Osteocyte (in vitro differentiated cells): ENCODE measurements at places on chromosomes 1 and 21. TPM values are rescaled to one million over a fixed set of nuclear protein-coding genes. Genes with fewer than 3 reads are reported as not detected.

GRCh38 chr1:110648417-110648816 lies 26.3 kb downstream of the KCNA3 start:
- no peak overlapping the region for H3K4me3 ChIP-seq
- no peaks in the 10 kb centered on the region for H3K4me1 ChIP-seq
- DNase-seq, result no peak
- H3K36me3 ChIP-seq, result no peaks in the 10 kb centered on the region
- H3K27me3 ChIP-seq, result no peaks in the 10 kb centered on the region
- no peak overlapping the region for H3K27ac ChIP-seq

DNA sequence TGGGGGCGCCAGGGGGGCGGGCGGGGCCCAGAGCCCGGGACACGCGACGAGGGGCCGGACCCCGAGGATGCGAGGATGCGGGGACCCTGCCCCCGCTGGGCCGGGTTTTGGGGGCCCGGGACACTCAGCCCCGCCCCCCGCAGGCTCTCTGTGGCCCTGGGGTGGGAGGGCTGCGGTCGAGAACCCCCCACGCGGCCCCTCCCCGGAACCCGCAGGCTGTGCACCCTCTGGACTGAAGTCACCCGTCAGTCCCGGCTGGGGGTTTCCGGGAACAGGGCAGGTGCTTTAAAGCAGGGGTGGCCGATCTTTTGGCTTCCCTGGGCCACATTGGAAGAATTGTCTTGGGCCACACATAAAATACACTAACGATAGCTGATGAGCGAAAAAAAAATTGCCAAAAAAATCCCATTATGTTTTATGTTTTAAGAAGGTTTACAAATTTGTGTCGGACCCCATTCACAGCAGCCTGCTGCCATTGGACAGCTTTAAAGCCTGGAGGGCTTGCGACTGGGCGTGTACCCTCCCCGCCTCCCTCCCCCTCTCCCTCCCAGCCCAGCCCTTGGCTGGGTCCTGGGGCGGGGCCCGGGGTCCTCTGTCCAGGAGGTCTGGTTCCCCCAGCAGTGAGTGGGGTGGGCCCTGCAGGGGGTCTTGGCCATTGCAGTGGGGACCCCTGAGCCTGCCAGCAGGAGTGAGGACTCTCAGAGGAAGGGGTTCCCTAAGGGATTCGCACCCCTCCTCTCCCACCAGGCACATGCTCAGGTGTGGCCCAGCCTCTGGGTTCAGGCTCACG lies 21.6 kb upstream of the C1orf159 start:
- no peaks in the 10 kb centered on the region for H3K36me3 ChIP-seq
- DNase-seq, result no peak
- H3K4me3 ChIP-seq, result no peak overlapping the region
- H3K27ac ChIP-seq, result no peak overlapping the region

DNA sequence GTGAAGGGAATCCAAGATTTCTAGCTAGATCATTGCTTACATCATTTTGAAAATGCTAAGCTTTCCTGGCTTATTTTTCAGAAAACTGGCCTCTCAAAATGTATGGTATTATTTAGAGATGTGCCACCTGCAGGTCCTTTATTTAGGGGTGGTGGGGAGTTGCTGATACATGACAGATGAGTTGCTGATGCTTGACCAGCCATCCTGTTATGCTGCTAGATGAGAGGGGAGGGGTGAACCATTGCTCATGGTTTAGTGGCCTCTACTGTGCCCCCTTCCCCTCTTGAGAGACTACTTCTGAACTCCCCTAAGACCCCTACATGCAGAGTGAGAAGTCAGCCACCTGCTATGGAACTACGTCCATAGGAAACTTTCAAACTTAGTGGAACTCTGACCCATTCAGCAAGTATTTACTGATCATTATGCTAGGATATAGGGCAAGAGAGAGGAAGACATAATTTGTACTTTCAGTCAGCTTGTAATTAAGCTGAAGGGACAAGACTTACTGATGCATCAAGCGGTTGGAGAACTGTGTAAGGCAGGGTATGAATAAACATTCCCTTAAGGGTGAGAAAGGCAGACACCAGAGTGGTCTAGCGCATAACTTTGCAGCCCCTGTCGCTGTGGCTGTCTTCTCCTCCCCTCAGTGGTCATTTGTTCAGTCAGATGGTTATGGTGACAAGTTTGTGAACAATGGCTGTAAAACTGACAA lies 34.6 kb downstream of the SLAMF6 start:
- H3K36me3 ChIP-seq, result no peaks in the 10 kb centered on the region
- no peak overlapping the region for H3K27ac ChIP-seq
- H3K27me3 ChIP-seq, result peaks cover 4% of the 10 kb centered on the region
- no peak overlapping the region for H3K4me3 ChIP-seq
- no peaks in the 10 kb centered on the region for H3K4me1 ChIP-seq
- DNase-seq, result no peak

DNA sequence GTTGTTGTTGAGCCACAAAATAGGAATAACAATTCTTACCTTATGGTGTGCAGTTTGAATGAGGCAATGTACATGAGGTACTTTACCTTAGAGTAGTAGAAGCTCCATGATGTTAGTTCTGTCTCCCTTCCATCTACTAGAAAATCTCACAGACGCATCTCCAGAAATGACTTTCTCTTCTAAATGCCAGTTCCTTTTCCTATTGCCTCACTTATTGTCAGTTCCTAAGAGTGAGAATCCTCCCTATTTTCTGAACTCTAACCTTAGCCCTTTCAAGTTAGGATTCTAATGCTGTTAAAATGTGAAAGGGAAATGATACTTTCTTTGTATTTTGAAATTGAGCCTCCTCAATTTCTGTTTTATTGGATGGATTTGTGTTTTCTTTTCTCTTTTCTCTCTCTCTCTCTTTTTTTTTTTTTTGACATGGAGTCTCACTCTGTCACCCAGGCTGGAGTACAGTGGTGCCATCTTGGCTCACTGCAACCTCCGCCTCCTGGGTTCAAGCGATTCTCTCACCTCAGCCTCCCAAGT lies 18.6 kb upstream of the MAPKAPK2 start:
- peaks cover 71% of the 10 kb centered on the region for H3K27me3 ChIP-seq
- no peak overlapping the region for H3K27ac ChIP-seq
- H3K4me3 ChIP-seq, result no peak overlapping the region
- peaks cover 2% of the 10 kb centered on the region for H3K4me1 ChIP-seq
- DNase-seq, result no peak

DNA sequence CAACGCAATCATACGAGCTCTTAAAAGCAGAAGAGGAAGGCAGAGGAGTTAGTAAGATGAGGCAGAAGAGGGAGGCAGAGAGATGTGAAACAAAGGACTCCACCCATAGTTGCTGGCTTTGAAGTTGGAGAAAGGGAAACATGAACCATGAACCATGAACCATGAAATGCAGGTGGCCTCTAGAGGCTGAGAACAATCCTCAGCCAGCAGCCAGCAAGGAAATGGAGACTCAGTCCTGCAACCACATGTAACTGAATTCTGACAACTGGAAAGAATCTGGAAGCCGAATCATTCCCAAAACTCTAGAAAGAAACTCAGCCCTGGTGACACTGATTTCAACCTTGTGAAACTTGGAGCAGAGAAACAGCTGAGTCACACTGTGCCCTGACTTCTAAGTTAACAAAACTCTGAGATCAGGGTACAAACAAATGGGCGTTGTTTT lies 10.1 kb downstream of the DIPK1A start:
- H3K4me1 ChIP-seq, result no peaks in the 10 kb centered on the region
- H3K27ac ChIP-seq, result no peak overlapping the region
- H3K4me3 ChIP-seq, result no peak overlapping the region
- no peak for DNase-seq

GPA33 gene
- total RNA-seq, result not detected in 2 replicates

NTMT2 gene
- not detected in 2 replicates for total RNA-seq

RUSC1 gene
- total RNA-seq, result 34.4 and 35.4 TPM in 2 replicates

GRCh38 chr1:59265622-59266021 lies 31.3 kb upstream of the FGGY start:
- no peak overlapping the region for H3K27ac ChIP-seq
- no peak for DNase-seq
- H3K36me3 ChIP-seq, result no peaks in the 10 kb centered on the region
- peaks cover 18% of the 10 kb centered on the region for H3K4me1 ChIP-seq

CRYBG2 gene
- total RNA-seq, result not detected in 2 replicates

DNA sequence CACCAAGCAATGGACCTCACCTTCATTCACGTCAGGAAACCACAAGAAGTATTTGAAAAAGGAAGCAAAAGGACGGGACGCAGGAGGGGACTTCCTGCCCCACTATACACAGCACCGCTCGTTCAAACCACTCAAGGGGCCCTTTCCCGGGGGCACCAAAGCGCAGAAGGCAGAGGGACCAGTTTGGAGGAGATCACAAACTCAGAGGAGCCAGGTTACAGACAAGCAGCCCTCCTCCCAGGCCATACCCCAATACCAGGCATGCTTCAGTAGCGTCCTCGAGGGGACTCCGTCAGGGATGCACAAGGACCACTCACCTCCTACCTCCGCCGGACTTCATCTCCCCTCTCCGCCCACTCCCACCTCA lies 685 bp downstream of the CRTC2 start:
- H3K4me3 ChIP-seq, result peak overlapping the region; percentile 96
- peak overlapping the region; percentile 96 for H3K27ac ChIP-seq
- peaks cover 14% of the 10 kb centered on the region for H3K36me3 ChIP-seq
- DNase-seq, result no peak

- no peak overlapping the region for H3K27ac ChIP-seq
- H3K27me3 ChIP-seq, result no peaks in the 10 kb centered on the region
- peaks cover 4% of the 10 kb centered on the region for H3K36me3 ChIP-seq
- H3K4me3 ChIP-seq, result no peak overlapping the region
These were observed 470.3 kb downstream of the PTPRC start for GRCh38 chr1:199109160-199109559.

GPR161 gene
- 36.8 and 38.5 TPM in 2 replicates for total RNA-seq

- H3K27ac ChIP-seq, result no peak overlapping the region
- H3K36me3 ChIP-seq, result peaks cover 1% of the 10 kb centered on the region
- no peak overlapping the region for H3K4me3 ChIP-seq
- DNase-seq, result no peak
- H3K4me1 ChIP-seq, result no peaks in the 10 kb centered on the region
These were observed 61.4 kb downstream of the TMEM200B start for GRCh38 chr1:29062157-29062942.

GRCh38 chr1:14949836-14950713 lies 203.5 kb upstream of the TMEM51 start:
- H3K4me1 ChIP-seq, result peaks cover 74% of the 10 kb centered on the region
- peaks cover 4% of the 10 kb centered on the region for H3K36me3 ChIP-seq
- no peak overlapping the region for H3K4me3 ChIP-seq
- H3K27ac ChIP-seq, result peak overlapping the region; percentile 83

DNA sequence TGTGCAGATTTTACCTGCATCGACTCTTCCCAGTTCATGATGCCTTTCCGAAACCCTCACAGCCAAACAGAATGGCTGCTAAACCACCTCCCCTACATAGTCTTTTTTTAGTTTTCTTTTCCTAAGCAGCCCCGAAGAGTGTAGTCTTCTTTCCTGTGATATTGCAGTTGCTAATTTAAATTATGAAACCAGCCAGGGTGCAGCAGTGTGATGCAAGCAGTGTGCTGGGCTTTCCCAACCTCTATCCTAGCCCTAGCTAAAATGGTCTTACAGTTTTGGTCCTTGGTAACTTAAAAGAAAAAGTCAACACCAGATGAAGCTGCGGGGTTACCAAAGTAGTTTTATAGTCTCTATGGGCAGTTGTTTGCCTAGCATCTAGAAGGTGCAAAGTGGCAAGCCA lies 82.0 kb upstream of the GCLM start:
- DNase-seq, result no peak
- H3K4me3 ChIP-seq, result no peak overlapping the region
- no peak overlapping the region for H3K27ac ChIP-seq

DENND2D gene
- not detected in 2 replicates for total RNA-seq

NCDN gene
- total RNA-seq, result 38.3 and 38.7 TPM in 2 replicates

SDC3 gene
- 54.4 and 63.4 TPM in 2 replicates for total RNA-seq

SH2D1B gene
- total RNA-seq, result not detected in 2 replicates

- H3K27ac ChIP-seq, result peak overlapping the region; percentile 69
- H3K4me3 ChIP-seq, result no peak overlapping the region
- DNase-seq, result no peak
- no peaks in the 10 kb centered on the region for H3K36me3 ChIP-seq
These were observed 31.9 kb downstream of the SLC1A7 start for GRCh38 chr1:53110370-53111072.

DNA sequence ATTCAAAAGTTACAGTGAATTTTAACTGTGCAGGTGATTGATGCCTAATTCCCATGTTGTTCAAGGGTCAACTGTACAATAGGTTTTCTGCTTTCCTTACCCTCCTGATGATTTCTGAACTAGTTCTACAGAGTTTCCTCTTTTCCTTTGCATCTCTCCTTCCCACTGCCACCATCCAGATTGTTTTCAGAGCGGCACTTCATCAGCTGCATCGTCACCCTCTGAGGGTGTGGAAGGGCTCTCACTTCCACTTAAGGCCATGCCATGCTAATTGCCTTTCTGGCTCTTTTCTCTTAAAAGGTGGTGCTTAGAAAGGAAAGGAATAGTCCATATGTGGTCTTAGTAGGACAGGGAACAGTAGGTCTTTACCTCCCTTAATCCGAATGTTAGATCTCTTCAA lies 39.1 kb downstream of the DISC1 start:
- H3K27me3 ChIP-seq, result no peaks in the 10 kb centered on the region
- no peak for DNase-seq
- H3K36me3 ChIP-seq, result peaks cover 19% of the 10 kb centered on the region
- H3K4me3 ChIP-seq, result no peak overlapping the region
- H3K4me1 ChIP-seq, result peaks cover 8% of the 10 kb centered on the region

DNA sequence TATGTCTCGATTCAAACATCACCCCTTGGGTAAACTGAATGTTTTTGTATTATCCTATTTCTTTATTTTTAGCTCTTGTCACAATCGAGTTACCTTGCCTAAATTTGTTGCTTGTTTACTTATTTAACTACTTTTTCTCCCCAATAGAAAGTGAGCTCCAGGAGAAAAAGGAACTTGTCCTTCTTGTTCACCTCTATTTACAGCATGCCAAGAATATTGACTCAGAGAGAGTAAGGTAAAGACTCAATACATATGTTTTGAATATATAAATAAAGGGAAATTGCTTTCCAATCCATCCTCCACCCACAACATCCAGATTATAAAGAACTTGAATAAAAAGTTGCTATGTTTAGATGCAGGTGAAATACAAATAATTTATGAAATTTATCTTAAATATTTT lies 107.3 kb upstream of the PDC start:
- no peak overlapping the region for H3K27ac ChIP-seq
- H3K4me1 ChIP-seq, result peaks cover 7% of the 10 kb centered on the region
- no peak overlapping the region for H3K4me3 ChIP-seq
- no peaks in the 10 kb centered on the region for H3K36me3 ChIP-seq

- peaks cover 27% of the 10 kb centered on the region for H3K4me1 ChIP-seq
- H3K27me3 ChIP-seq, result no peaks in the 10 kb centered on the region
- H3K4me3 ChIP-seq, result no peak overlapping the region
- DNase-seq, result no peak
- no peak overlapping the region for H3K27ac ChIP-seq
These were observed 10.1 kb downstream of the SFT2D2 start for GRCh38 chr1:168235937-168236336.

GRCh38 chr1:209850342-209850979 lies 22.7 kb downstream of the UTP25 start:
- H3K4me1 ChIP-seq, result peaks cover 8% of the 10 kb centered on the region
- no peaks in the 10 kb centered on the region for H3K27me3 ChIP-seq
- no peak overlapping the region for H3K4me3 ChIP-seq
- peak overlapping the region; percentile 4 for H3K27ac ChIP-seq
- peaks cover 33% of the 10 kb centered on the region for H3K36me3 ChIP-seq
